Renal pelvis (tissue), 12 donors: ENCODE measurements at places on chromosomes 2 and 18. TPM values are rescaled to one million over a fixed set of nuclear protein-coding genes. Genes with fewer than 3 reads are reported as not detected.
A peak's percentile ranks its signal among the peaks of the same experiment; 100 is the strongest.

DNA sequence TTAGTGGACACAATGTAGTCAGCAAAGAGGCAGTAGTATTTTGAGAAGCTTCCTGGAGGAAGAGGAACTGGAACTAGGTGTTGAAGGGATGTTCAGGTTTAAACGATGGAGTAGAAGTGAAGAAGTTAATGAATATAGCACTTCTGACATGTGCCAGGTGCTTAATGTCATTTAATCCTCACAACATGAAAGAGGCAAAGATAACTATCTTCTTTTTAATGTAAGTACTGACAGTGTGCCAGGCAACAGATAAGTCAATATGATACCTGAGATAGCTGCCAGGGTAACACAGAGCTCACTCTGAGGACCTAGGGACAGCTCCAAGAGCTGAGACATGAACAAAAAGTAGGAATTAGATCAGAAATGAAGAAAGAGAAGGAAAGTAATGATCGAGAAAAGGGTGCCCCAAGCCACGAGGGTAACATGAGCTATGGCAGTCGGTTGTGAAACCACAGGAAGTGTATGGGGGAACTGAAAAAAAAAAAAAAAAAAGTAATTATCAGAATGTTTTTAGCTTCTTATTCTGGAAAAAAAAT is 140.7 kb downstream of the RNF144A start:
- no peak for DNase-seq

- DNase-seq = peak; percentile 19
Observed at GRCh38 chr2:183248866-183249567, 124.8 kb downstream of the NUP35 start.

DNA sequence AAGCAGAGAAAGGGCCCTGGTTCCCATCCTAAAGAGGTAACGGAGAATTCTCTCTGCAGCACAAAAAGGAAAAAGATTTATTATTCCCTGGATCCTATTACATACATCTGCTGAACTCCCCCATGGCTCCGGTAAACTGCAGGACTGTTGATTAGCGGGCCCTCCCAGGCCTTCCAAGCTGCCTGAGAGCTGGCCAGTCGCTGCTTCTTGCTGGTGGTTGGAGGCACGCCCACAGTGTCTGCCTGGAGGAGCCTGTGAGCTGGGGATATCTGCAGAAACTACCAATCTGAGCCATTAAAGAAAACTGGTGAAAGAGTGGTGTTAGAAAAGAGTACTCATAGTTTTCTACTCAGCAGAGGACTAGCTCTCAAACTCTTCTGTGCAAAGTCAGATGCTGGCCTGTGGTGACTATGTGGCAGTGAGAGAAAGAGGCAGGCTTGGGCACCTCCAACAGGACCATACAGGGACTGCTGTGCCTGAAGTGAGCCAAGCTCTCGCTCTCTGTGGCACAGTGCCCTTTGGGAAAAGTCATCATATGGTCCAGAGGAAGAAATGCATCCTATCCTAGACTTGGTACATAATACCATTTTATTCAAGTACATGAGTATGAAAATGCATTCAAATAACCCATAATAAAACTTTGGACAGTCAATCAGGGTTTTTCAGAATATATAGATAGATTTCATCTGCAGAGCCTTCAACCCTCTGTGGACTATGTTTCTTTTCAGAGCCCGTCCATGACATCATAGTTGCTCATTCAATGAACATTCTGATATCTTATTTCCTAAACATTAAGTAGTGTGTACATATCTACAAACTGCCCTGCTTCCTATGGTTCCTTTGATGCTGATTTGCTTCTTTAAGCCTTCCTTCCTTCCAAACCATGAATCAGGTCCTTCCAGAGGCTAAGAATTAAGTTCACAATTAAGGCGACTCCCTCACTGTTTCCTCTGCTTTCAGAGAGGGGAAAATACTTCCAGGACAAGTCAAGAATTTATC is 242.0 kb upstream of the LYPD1 start:
- peak; percentile 83 for DNase-seq

GRCh38 chr2:216554755-216555154 is 56.1 kb downstream of the RPL37A start:
- DNase-seq = no peak

DNA sequence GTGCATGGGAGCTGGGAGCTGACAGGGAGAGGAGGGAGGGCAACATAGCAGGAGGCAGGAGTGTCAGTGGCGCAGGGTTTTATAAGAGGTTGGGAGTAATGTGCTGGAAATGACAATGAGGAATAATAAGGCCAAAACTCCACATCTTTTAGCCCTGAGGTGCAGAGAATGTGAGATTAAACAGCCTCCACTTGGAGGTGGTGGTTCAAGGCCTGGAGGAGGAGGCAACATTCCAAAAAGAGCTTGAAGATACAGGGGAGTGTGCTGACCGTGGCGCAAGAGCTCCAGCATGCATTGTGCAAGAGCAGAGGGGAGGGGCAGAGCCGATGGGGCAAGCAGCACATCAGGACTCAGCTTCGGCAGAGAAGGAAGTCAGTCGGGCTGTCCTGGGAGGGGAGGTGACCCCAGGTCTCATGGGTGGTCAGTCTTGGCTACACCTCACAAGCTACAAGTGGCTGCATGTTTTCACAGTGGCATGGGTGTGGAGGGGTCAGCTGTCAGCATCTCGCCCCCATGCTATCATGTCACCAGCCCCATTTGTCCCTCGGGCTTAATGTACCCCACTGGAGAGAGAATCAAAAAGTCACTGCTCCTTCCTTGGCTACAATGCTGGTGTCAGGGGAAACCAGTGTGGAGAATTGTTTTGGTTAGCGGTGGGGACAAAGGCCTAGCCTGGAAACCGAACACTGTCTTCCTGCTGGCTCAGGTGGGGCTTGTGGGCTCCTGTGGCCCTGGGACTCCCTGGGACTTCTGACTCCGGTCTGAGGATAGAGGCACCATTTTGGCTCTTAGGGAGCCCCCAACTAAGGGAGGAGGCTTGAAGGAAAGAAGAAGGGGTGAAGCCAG is 208.0 kb downstream of the ZFP36L2 start:
- DNase-seq = no peak

GRCh38 chr18:26476697-26477096 is 71.7 kb downstream of the KCTD1 start:
- DNase-seq = no peak

Gene GREB1L
- 3.1 TPM for polyA plus RNA-seq

DNA sequence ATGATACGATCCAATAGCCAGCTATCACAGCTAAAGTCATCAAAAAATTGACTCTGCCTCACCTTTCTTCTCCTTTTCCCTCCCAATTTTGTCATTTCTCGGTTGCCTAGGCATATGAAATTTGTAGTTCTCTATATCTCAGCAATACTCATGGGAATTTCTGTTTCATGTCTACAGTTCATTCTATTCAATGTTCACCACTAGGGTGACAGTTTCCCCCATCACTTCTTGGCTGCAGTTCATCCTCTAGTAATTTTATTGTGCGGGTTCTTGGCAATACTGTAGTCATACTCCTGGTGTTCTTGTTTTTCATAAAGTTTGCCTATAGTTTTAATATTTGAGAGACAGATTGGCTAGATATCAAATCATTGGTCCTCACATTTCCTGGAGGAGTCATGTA is 872.2 kb upstream of the ID2 start:
- DNase-seq = no peak

GRCh38 chr18:63897072-63897471 is 9.6 kb downstream of the SERPINB2 start:
- DNase-seq = no peak

Gene UNC80
- 2.0 TPM for polyA plus RNA-seq

DNA sequence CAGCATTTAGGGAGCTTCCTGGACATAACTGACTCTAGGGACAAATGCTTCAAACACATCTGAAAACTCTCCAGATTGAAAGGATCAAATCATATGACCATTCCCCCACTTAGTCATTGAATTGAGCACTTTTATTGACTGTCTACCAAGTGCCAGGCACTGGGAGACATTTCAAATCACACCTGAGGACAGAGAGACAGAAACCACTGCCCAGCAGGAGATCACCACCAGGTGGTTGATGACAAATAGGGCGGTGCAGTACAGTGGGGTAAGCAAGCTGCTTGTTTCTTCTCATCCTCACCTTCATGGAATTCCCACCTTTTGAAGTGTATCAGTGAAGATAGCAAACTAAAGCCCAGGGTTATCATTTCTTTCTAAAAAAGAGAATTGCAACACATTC is 19.0 kb upstream of the CXCR4 start:
- no peak for DNase-seq

DNA sequence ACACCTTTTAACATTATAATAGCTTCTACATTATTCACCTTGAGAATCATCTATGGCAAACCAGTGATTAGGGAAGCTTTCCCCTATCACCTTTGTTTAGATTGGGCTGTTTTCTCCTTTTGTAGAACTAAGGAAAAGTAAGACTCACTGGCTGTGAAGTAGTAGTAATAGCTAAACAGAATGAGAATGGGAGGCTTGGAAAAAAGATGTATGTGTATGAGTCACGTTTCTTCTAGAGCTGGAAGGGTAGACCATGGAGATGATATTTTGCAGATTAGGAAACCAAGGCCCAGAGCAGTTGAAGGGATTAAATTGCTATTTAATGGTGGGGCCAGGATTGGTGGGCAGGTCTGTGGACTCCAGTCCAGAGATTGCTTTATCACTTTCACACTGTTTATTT is 214.5 kb downstream of the MCFD2 start:
- no peak for DNase-seq

- DNase-seq = no peak
Observed at GRCh38 chr2:12451726-12452125, 265.0 kb upstream of the TRIB2 start.

GRCh38 chr2:201403880-201404279 is 46.7 kb upstream of the FLACC1 start:
- no peak for DNase-seq

Gene EFR3B
- polyA plus RNA-seq = 6.7 TPM

Gene CD8B
- polyA plus RNA-seq = 0.88 TPM

DNA sequence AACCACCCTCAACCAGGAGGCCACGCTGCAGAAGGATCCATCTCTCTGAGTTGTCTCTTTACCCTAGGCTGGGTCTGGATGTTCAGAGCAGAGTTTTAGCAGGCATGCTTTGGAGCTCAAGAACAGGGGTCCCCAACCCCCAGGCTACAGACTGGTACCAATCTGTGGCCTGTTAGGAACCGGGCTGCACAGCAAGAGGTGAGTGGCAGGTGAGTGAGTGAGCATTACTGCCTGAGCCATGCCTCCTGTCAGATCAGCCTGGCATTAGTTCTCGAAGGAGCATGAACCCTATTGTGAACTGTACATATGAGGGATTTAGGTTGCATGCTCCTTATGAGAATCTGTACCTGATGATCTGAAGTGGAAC is 172.5 kb downstream of the UXS1 start:
- DNase-seq = no peak

GRCh38 chr18:27994571-27994970 is 182.4 kb downstream of the CDH2 start:
- DNase-seq = no peak

Gene PROKR1
- 0.43 TPM for polyA plus RNA-seq

DNA sequence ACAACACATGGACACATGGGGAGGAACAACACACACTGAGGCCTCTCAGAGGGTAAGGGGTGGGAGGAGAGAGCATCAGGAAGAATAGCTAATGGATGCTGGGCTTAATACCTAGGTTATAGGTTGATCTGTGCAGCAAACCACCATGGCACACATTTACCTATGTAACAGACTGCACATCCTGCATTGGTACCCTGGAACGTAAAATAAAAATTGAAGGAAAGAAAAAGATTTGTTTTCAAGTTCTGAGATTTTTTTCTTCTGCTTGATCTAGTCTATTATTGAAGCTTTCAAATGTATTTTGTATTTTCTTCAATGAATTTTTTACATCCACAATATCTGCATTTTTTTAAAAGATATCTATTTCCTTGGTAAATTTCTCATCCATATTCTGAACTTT is 59.3 kb upstream of the SLC4A10 start:
- no peak for DNase-seq

GRCh38 chr2:152407204-152407721 is 72.3 kb downstream of the FMNL2 start:
- DNase-seq = no peak

- DNase-seq = no peak
Observed at GRCh38 chr2:158217593-158217992, 115.9 kb downstream of the UPP2 start.

Gene FHOD3
- 36.0 TPM for polyA plus RNA-seq

DNA sequence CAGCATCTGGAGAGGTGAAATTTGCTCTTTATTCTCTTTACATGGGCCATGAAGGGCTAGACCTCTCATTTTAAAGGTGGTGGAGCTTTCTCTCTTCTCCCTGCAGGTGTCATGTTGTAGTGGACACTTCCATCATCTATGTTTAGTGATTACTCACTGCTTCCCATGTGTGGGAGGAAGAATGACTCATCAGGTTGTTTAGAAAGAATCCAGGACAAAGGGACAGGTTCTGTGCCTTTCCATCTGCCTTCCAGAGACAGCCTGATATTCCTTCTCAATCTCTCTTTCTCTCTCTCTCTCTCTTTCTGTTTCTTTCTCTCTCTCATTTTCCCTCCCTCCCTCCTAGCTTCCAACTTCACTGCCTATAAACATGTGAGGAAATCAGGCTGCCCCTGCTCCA is 38.7 kb downstream of the SCG2 start:
- DNase-seq = no peak

GRCh38 chr18:10368456-10369453 is 85.7 kb upstream of the APCDD1 start:
- DNase-seq = no peak

GRCh38 chr2:240912878-240913809 is 7.0 kb downstream of the CROCC2 start:
- DNase-seq = no peak

GRCh38 chr2:98065808-98066207 is 21.2 kb upstream of the VWA3B start:
- DNase-seq = no peak

GRCh38 chr2:20588918-20589871 is 61.7 kb downstream of the HS1BP3 start:
- DNase-seq = no peak

Gene RBKS
- 7.4 TPM for polyA plus RNA-seq

DNA sequence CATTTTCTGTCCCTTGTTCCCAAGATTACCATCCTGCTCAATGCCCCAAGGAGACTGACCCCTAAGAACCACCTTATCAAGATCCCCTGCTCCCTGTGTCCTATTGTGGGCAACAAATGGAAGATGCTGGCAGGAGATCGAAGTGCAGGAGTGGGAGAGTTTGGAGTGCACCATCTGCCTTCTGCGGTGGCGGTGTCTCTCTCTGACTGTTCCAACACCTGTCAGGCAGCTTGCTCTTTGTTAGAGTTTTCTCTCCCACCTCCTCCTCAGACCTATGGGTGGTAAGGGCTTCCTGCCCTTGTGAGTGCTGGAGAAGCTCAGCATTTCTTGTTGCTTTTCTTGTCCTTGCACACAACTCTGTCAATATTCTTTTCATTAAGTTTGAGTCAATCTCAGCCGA is 64.1 kb upstream of the SPHKAP start:
- no peak for DNase-seq

DNA sequence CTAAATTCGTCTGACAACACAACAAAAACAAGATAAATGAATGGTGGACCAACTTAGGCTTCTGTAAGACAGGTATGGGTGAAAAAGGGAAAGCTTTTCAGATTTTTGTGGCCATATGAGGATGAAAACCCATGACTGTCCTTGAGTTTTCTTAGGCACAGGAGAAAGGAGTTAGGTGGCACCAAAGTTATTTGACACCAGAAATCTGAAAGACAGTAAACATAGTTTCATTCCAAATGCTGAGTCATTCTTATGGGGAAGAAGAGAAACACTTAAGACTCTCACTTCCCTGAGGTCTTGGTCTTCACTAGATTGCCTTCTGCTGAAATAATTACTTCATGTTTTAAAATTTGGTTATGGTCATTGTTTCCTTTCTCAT is 5.2 kb upstream of the GPD2 start:
- DNase-seq = no peak
